ENCODE measurements at places on chromosomes 2 and 18. TPM values are rescaled to one million over a fixed set of nuclear protein-coding genes. Genes with fewer than 3 reads are reported as not detected.

Gene DYSF
- total RNA-seq = not detected

Gene PPP1R1C
- not detected for total RNA-seq

Gene EFR3B
- total RNA-seq = not detected

Gene ASB18
- total RNA-seq = not detected

Gene ZNF2
- 3.9 TPM for total RNA-seq

Gene HAAO
- total RNA-seq = 0.28 TPM

Gene CYRIA
- 0.05 TPM for total RNA-seq

Gene CCDC68
- 0.13 TPM for total RNA-seq

Gene CCDC85A
- not detected for total RNA-seq

Gene PLGLB1
- 2.8 TPM for total RNA-seq

Gene C2orf15
- 0.35 TPM for total RNA-seq

Gene LHCGR
- total RNA-seq = not detected

Gene INO80B
- 40.3 TPM for total RNA-seq

Gene AGXT
- not detected for total RNA-seq

Gene ERICH2
- total RNA-seq = not detected

Gene ACVR1
- 27.6 TPM for total RNA-seq

Gene HYCC2
- total RNA-seq = 27.9 TPM

Gene VSNL1
- total RNA-seq = not detected

Gene RNU2-63P
- total RNA-seq = 14.6 TPM

Gene DLX2
- not detected for total RNA-seq

Gene CD207
- not detected for total RNA-seq

Gene CNDP1
- total RNA-seq = not detected

Gene DSG4
- not detected for total RNA-seq

Gene RFTN2
- total RNA-seq = not detected

Gene SERPINB4
- total RNA-seq = not detected

Gene TRAK2
- 47.3 TPM for total RNA-seq

Gene NTSR2
- not detected for total RNA-seq

Gene PJVK
- total RNA-seq = 1.1 TPM

Gene WNT6
- not detected for total RNA-seq

Gene SKOR2
- total RNA-seq = not detected

Gene VWA3B
- total RNA-seq = not detected

Gene RALBP1
- total RNA-seq = 56.7 TPM

Gene GNLY
- total RNA-seq = 569 TPM

Gene CFAP65
- not detected for total RNA-seq

Data from activated CD4-positive, alpha-beta memory T cell treated with anti-CD3 and anti-CD28 coated beads, Interleukin-2, amount 10 ng/mL, durations not matched to agents 7 days and 5 days (primary cell).